D721Med (cell line): ENCODE measurements at places on chromosomes 6 and 20.

DNA sequence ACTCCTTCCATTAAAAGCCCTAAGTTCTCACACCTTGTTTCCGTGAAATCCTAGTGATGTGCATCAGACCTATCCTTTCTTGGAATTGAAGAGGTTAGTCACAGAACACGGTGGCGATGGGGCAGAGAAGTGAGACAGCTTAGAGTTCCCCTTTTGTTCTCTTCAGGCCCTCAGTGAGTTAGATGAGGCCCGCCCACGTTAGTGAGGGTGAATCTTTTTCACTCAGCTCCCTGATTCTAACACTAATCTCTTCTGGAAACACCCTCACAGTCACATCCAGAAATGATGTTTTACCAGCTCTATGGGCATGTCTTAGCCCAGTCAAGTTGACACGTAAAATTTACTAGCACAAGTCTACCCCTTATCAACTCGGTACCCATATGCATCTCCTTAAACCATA lies 172.7 kb upstream of the NOX3 start:
- DNase-seq = no peak

GRCh38 chr20:9608639-9609340 lies 94.4 kb downstream of the LAMP5 start:
- DNase-seq = no peak

DNA sequence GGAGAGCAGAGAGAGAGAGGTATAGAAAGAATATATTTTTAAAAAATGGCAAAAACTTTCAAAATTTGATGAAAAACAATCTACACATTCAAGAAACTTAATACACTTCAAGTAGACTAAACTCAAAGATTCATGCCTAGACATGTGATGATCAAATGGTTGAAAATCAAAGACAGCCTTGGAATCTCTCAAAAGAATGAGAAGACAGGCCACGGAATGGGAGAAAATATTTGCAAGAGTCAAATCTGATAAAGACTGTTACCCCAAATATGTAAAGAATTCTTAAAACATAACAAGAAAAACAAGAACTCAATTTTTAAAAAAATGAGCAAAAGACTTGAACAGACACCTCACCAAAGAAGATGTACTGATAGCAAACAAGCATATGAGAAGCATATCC lies 49.7 kb downstream of the THEMIS start:
- DNase-seq = no peak

GRCh38 chr6:170160031-170160627 lies 130.7 kb downstream of the DLL1 start:
- DNase-seq = no peak

DNA sequence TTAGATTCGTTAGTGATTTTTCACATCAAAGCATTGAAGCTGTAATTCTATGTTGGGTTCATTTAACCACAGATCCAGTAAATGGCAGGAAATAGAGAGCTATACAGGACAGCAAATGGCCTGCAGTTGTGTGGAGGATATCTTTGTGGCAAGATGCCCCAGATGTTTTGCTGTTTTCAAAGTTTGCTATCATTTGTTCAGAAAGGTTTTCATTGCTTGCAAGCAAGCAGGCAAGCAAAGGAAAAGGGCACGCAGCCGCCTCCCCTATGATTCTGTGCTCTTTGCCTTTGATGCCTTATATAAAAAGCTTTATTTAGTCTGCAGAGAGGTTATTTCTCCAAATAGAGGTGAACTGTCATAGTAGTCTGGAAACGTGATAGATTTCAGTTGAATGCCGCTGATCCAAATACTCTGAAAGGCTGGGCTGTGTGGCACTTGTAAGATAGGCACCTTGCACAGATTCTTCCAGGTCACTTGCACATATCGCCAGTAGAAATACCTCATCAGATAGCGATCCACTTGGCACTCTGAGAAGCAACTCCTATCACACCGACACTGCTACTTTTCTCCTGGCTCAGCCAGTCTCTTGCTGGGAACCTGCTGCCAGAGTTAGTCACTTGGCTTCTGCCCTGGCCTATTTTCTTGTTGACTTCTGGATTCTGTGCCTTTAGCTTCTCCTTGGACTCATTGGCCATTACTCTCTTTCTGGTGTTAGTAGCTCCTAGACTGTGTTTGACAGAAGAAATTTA lies 66.4 kb downstream of the UTRN start:
- DNase-seq = no peak

DNA sequence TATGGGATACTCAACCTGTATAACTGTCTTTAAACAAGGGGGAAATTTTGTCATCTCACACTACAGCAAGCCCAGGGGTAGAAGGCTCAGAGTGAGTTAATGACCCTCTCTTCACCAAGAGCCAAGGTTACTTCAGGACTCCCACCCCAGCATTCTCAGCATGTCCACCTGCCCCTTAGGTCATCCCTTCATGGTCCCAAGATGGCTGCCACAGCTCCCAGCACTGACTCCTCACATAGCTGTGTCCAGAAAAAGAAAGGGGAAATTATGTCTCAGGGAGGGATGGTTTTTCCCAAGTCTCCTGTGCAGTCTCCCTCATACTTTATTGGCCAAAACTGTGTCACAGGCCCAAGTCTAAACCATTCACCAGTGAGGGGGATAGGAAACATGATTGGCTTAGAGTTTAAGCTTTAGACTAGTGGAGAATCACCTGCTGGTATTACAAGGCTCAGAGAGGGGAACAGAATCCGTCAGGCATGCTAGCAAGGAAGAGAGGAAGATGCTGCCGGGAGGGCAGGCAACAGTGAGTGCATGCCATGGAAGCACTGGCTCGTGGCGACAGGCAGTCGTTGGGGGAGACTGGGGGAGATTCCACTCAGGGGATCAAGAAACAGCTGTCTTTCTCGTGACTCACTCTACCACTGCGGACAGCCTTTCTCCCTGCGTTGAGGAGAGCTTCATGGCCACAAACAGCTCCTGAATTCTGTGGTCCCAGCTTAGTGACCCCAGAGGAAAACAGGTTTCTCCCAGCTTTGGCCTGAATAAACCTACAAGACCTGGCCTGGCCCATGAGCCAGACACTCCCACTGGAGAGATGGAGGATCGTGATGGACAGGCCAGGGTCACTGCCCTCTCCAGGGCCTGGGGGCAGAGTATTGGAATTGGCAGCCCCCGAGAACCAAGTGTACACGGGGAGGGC lies 37.2 kb downstream of the HM13 start:
- DNase-seq = no peak

GRCh38 chr20:754904-755303 lies 13.4 kb downstream of the SLC52A3 start:
- DNase-seq = no peak

- no peak for DNase-seq
Measured at GRCh38 chr6:47112317-47112716, 70.2 kb upstream of the ADGRF1 start.

DNA sequence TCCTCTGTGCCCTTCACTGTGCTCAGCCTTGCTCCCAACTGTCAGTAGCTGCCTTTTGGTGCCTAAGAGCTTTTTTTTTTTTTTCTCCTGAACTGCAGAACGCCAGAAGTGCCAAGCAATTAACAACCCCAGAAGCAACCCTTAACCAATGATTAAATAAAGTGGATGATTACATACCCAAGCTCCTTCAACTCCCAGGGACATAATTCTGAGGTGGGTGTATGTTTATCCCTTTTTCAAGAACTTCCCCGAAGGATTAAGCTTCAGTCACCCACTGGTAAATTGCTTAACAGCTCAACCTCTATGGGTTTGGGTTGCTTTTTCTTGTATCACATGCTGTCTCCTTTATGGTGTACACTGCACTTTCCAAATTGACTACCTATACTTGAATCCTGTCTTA lies 41.1 kb downstream of the KLHL31 start:
- no peak for DNase-seq

DNA sequence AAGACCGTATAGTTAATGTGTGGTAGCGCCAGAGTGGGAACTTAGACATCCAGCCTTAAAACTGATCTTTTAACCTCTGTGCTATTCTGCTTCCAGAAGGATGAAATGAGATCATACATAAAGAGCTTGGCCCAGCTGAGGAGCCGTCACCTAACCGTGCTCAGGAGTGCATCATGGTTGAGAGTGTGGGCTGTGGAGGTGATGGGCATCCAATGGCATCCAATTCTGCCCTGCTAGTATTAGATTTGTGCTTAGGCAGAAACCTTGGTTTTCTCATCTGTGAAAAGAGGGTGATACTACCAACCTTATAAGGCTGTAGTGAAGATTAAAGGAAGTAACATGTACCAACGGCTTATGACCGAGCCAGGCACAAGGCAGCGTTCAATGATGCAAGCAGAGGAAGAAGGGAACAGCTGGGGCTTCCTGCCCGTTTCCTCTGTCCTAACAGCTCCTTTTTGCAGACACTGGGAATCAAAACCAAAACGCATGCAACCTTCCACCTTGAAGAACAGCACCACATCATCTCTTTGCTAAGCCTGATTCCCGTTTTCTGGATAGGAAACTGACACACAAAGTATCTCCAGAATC lies 1.3 kb downstream of the SLC22A16 start:
- DNase-seq = no peak

DNA sequence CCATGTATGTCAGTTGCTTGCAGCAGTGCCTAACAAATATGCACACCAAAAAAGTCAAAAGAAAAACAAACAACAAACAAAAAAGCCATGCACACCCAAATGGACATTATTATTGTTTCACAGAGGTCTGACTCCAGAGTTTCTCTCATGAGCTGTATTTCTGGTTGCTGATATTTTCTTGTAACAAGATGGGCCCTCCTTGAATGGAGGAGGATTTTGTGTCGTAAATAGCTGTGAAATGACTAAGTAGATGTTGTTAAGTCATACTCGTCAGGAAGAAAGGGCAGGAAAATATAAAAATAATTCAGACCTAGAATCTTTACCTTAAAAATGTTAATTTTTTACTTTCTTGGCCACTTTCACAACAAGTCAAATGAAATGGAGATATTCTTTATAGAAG lies 96.0 kb downstream of the PLEKHG1 start:
- DNase-seq = no peak

DNA sequence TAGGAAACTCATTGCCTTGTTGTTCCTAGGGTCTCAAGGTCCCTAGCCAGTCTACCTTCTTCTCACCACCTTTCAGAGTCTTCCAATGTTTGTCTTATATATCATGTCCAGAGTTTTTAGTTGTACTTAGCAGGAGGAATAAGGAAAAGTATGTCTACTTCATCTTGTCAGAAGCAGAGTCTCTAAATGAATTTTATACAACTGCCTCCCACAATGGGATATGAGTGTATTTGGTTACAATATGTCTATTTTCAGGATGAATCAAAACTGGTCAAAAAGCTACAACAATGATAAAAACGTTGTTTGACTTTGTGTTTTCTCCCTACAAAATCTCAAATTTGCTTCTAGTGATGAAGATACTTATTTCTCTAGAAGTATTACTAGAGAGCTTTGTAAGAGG lies 7.0 kb downstream of the GLO1 start:
- no peak for DNase-seq

DNA sequence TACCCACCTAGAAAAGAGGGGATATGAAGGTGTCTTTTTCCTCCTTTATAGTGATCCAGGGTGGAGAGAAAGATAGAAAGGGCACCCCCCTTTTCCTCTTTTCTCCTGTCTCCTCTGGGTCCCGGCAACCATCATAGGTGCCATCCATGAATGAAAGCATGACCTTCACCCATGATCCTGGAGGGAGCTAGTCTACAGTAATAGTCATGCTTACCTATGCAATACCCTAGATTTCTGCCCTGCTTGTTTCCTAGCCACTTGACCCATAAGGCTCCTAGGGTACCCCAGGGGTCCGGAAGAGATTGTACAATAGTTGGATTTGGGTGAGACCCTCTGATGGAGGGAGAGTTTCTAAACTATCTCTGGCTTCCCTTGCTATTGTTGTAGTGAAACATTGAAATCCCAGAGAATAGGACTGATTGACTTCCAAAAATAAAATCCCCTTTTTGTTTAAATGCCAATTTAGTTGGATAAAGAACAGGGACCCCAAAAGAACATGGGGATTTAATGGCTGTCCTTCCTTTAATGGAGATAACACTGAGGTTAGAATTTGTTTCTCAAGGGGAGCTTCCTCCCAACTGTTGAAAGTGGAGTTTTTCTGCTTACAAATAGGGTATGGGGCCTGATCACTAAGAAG lies 366.8 kb upstream of the KHDRBS2 start:
- DNase-seq = no peak

GRCh38 chr6:24680582-24680981 lies 13.7 kb downstream of the ACOT13 start:
- no peak for DNase-seq

DNA sequence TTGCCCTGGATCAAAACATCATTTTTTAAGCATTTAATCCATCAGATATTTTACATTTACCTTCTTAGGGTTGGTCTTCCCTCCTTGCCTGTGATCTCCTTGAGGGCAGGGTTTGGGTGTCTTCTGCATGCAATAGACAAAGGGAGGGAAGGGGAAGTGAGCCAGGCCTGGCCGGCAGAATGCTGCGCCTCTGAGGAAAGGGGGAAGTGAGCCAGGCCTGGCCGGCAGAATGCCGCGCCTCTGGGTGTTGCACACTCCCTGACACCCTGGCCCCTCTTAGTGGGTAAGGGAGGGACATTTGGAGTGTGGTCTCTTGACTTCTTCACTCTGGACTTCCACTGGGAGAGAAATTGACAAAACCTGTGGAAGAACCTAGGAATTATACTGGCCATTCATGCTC lies 12.4 kb downstream of the PSMF1 start:
- no peak for DNase-seq

- no peak for DNase-seq
Measured at GRCh38 chr20:34887023-34887422, 10.6 kb downstream of the ACSS2 start.

- no peak for DNase-seq
Measured at GRCh38 chr6:25232479-25232878, 46.7 kb upstream of the CARMIL1 start.

- DNase-seq = no peak
Measured at GRCh38 chr6:46029602-46030001, 13.9 kb upstream of the CLIC5 start.

DNA sequence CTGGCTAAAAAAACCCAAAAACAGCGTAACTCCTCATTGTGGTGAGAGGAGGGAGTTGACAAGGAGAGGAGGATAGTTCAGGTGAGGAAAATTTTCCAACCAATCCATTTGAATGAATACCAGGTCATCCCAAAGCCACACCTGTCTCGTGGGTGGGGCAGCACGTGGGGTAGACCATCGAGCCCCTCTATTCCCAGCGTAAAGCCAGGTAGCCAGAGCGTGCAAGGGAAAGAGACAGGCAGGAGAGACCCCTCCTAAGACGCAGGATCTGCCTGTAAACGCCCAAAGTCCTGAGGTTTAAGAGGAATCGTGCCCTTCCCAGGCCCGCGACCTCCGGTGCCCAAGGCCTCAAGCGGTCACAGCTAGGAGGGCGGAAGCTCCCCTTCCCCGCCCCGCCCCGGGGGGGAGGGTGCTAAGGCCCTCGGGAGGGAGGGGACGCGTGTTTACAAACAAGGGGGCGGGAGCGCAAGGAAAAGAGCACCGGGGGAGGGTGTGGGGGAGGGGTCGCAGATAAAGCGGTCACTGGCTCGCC lies 712 bp downstream of the RXRB start:
- DNase-seq = peak; percentile 89
